ENCODE measurements at places on chromosomes 4 and X.

GRCh38 chrX:68299898-68300297 lies 133.4 kb downstream of the OPHN1 start:
- no peak for DNase-seq

DNA sequence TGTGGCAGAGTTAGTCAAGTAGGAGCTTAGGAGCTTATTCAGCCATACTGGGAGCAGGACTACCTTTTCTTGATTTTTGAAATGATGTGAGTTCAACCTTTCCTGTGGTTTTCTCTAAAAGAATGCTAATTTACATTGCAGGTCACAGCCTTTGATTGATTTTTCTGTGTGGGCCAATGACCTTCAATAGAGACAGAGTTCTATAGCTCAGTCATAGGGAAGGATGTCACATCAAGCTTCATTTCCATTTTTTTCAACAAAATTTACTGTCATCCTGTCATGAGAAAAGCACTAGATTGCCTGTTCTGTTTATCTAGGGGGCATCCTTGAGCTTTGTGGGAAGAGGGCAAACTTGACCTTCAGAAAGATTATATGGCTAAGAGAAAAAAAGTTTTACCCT lies 448.7 kb downstream of the MID1IP1 start:
- DNase-seq, result no peak

DNA sequence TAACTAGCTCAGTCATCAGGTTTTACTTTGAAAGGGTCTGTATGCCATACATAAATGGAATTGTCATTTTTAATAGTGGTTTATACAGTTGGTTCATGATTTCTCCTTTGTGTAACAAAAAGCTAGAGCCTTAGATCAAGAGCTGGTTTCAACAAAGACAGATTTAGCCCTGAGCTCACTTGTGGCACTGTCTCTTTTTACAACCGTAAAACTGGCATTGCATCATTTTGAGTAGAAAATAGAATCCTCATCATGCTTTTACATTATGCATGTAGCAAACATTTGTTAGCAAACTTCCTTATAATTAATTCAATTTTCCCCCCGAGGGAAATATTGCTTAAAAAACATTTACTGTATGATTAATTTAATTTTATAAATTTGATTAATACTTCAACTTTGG lies 1871.5 kb downstream of the ARAP2 start:
- no peak for DNase-seq

DNA sequence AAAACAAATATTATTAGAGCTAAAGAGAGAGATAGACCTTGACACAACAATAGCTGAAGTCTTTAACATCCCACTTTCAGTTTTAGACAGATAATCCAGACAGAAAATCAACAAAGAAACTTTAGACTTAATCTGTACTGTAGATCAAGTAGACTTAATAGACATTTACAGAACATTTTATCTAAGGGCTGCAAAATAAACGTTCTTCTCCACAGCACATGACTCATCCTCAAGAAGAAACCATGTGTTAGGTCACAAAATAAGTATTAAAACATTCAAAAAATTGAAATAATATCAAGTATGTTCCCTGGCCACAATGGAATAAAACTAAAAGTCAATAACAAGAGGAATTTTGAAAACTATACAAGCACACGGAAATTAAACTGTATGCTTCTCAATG lies 1510.3 kb upstream of the PCDH10 start:
- no peak for DNase-seq

DNA sequence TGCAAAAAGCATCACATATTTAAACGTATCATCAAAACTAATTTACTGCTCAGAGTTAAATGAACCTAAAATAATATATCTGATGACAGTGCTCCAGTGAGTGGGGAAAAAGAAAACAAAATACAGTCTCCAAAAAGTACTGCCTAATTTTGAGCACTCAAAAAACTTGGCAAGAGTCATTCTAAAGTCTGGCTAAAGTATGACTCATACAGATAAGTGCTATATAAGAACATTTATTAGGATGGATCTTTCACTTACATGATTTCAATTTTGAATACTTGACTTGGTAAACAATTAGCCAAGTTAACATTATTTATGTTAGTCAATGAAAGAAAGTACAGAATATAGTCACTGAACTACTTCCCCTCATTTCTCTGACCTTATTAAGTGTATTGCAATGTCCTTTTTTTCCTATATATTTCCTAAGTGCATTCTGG lies 27.2 kb downstream of the FBXO8 start:
- no peak for DNase-seq

GRCh38 chr4:32117693-32118092 lies 1397.5 kb downstream of the PCDH7 start:
- no peak for DNase-seq

DNA sequence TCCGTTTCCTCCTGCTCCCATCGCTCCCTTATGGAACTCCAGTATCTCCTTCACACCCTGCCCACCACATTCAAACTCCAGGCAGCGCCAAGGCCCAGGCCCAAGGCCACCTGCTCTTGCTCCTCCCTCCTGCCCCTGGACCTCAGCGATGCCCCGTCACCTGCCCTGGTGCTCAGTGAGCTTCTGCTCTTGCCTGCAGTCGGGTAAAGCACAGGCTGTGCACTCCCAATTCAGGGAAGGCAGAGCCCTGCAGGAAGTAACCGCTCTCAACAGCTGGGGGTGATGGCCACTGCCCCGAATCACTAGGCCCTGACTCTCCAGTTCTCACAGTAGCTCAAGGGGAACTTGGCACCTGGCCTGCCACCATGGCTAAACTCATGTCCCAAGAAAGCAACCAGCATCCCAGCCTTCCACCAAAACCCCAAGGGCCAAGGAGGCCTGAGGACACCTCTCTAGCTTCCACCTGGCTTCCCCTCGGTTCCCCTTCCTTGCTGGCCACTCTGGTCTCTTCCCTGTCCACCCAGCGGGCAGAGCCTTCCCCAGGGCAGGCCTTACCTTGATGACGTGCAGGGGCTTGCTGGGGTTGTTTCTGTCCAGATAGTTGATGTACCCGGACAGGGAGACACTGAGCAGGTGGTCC lies 29.3 kb downstream of the WDR1 start:
- DNase-seq, result no peak

DNA sequence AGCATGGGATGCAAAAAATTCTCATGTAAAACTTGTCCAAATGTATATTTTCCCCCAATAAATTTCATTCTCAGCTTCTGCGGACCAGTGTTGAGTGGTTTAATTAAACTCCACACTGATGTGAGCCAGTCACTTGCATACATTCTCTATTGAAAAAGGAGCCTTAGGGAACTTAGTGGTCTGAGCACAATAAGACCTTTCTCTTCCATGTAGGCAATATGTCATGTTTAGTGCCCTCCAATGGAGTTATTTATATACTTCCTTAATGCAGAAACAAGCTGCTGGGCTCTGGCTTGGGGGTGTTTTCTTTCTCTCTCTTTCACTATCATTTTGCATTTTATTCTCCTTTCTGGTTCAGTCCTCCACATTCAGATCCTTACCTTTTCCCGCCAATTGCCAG lies 196.9 kb downstream of the ANAPC10 start:
- DNase-seq, result no peak

DNA sequence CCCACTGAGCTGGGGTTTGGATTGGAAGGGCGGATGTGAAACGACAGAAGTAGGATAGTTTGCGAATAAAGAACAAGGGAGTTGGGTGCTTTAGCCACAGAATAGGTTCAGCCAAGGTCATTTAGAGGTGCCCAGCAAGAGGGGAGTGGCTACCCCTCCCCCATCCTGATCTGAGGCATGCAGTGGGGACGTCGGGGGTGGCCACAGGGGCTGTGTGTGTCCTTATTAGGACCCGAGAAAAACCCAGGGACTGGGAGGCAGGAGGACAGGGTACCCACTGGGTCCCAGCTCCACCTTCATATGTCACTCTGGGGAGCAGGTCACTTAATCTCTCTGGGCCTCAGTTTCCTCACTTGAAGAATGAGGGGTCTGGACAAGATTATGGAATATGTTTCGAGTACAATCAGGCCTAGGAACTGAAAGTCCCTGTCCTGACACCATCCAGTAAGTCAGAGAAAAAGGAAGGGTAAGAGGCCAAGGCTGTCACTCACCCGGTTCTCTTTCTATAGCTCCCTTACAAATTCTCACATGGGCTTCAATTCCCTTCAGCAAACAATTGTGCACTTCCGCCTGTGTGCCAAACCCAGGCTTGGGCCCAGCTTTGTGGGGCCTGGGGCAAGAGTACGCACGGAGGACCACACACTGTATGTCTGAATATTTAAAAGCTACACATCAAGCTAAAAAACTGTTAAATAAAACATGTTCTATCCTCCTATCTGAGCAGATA lies 4.2 kb upstream of the NYX start:
- DNase-seq, result no peak

DNA sequence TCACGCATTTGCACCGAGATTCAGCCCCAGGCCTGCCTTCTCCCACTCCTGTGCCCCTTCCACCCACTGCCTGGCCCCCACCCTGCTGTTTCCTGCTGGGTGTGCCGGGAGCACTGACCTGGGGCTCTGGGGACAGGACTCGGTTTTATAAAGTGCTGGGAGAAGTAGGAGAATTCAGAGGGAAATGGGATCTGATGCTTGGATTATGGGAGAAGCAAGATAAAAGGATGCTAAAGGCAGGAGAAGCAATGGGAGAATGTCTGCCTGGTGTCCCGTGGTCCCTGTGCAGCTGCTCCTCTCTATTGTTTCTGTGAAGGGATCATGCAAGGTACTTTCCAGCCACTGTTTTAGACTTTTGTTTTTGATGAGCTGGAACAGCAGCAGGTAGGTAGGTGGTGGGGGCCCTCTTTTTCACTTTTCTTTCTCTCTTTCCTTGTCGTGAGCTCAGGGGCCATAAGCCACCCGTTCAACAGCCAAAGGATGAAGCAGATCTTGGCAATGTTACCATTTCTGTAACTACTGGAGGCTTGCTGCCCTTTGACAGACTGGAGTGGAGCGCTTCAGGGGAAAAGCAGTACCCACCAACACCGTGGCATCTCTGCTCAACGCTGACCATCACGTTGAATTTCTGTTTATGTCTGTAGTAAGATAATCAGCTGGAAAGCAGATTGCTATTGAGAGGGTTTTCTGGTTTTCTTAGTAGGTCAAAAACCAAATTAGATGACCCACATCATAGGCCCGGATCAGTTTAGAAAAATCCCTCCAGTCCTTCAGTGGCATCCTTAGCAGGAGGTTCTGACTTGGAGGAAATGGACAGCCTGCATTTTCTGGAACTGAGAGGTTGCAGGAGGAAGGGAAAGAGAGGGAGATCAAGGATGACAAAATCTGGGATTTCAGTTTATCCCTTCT lies 63.8 kb upstream of the ENPP6 start:
- DNase-seq, result peak; percentile 29

DNA sequence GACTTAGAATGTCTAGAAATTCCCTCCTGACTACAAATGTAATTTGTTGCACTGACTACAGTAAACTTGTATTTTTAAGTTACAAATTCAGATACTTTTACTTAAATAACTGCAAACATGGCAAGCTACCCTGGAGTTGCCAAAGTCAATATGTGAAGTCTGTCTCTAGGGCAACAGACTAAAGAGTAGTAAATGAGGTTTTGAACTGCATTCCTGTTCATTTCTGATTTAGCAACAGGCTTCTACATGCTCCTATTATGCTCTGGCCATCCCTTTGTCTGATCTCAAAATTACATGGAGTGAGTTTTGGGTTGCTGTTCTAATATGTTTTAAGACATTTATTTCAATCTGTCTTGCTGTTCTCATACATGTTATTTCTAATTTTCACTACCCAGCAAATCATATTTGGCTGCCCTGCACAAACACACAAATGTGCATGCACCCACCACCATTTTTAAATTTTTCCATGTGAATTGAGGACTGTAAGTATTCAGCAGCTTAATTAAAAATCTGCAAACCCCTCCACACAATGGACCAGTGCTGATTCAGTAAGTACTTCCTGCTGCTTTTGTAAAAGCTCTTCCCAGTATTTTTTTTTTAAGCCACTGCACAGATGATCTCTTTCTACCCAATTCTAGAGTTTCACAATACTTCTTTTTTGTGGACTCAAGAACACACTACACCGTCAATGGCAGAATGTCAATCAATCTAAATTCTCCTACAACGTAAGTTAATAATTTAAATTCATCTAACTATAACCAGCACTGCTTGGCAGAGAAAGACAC lies 26.7 kb downstream of the SH3RF1 start:
- DNase-seq, result no peak

DNA sequence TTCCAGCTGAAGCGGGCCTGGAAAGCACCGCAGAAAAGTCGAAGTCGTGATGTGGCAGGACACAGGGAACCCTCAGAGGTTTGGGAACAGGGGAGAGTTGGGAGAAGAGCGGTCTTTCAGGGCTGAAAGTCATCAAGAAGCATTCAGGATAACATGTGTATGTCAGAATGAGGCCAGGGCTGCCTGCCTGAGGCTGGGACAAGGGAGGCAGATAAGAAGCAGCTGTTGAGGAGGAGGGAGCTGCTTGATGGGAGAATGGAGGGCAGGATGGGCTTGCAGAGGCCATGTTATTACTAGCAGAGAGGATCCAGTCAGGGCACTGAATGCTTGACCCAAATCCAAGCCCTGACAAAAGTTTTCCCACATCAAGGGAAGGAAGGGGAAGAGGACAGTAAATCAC lies 132.0 kb downstream of the ATG4A start:
- DNase-seq, result no peak

- no peak for DNase-seq
Observed at GRCh38 chr4:174147863-174148262, 135.6 kb downstream of the FBXO8 start.

DNA sequence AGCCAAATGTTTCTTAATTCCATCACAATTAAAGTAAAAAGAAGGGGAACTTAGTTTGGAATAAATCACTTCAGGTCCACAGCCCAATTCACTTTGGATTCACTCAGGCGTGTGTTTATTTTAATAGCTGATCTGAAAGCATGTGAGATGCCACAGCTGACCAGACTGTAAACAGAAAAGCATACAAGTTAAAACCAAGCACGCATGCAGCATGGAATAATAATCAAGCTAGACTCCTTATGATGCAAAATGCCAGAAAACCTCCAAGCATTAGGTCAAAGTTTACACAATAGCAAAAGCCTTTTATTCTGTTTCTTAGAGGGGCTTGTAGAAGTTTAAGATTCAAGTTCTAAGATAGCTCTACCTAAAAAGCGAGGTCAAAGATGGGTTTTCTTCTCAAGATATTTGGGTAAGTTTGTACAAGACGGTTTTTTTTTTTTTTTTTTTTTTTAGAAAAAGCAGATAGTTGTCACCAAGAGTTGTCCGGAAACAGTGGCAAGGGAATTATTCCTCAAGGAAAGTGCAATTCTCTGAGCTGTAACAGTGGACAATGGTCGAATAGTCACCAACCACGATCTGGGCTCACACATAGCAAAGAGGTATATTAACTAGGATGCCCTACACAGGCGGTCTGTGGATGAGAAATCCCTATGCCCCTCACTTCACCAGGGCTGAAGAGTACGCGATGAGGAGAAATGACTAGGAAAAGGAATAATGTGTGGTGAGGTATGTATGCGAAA lies 763 bp upstream of the PRRG1 start:
- no peak for DNase-seq

DNA sequence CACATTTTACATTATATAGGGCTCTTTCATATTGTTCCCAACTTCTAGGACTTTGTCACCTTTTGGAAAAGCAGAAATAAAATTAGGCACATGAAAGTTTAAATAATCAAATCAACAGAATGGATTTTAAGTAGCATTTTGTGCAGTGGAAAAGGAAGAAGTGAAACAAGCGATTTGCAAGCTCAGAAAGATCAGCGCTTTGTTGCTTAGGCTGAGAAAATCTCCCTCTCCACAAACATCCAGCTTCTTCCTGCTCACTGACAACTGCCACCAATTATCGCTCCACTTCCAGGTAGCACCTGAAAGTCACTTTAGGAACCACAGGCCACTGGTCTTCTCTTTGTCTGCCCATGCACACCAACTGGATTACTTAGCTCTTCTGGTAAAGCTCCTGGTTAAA lies 2.0 kb upstream of the PDK3 start:
- DNase-seq, result no peak

Data from adrenal gland (tissue), 19 donors.